ENCODE measurements at places on chromosomes 7 and 10.

DNA sequence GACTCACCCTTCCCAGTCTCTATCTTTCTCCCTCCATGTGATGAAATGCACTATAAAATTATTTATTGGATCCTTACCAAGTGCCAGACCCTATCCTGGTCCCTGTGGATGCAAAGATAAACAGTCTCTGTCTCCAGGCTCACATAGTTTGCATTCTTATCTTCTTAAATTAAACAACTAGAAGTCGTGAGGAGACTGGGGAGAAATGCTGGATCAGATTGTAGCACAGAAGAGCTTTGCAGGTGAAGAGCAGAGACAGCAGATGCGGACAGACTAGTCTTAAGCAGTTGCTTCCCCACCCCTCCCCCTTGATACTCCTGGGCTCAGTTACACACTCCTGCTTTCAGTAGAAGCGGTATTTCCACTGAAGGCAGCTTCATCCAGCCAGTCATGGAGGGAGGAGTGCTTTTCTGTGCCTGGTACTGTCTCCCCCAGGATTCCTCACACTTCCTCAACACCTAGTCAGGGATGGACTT is 20.8 kb upstream of the CDK1 start:
- DNase-seq, result no peak

DNA sequence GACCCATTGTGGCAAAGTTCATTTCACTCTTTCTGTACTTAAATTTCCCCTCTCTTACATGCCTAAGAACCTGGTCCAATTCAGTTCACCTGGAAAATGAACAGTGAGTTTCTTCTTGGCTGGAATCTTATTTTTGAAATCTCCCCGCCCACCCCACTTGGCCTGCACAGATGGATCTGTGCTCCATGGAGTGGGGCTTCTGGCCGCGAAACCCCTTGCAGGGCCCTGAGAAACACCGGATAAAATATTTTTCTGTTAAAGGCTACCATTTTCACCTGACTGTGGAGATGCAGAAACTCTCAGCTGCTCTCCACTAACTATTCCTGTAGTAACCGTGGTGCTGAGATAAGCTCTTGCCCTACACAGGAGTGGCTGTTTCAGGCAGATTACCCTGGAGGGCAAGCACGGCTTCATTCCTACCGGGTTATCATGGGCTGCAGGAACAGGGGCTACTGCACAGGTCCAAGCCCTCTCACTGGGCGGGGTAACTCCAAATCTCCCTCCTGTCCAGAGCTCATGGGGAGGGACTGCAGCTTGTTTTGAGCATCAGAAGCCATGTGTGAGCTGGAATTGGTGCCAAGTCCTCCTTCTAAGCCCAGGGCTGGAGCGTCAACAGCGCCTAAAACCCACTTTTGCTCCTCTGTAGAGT is 118.9 kb downstream of the PRPF18 start:
- no peak for DNase-seq

- DNase-seq, result no peak
These were observed 10.0 kb downstream of the KLF6 start for GRCh38 chr10:3774814-3775695.

GRCh38 chr10:133274751-133275683 is 1.7 kb downstream of the ADAM8 start:
- peak; percentile 57 for DNase-seq

- DNase-seq, result no peak
These were observed 92.5 kb upstream of the ASAH2 start for GRCh38 chr10:50343702-50344331.

GRCh38 chr7:4100691-4101090 is 581.4 kb upstream of the FOXK1 start:
- no peak for DNase-seq

DNA sequence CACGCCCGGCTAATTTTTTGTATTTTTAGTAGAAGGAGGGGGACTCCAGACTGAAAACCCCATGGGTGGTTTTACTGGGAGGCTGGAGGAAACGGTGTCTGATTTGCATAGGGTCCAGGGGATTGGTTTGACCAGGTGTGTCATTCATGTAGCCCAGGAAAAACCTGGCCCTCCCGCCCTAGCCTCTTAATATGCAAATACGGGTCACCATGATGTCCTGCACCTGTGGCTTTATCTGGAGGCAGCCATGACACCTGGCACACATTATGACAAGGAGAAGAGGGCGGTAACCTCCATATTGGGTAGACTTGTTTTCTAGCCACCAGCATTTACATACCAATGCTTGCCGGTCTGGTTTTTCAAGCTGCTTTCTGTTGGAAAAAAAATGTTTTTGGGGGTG is 68.0 kb downstream of the TRIL start:
- no peak for DNase-seq

GRCh38 chr10:20146004-20146403 is 329.8 kb downstream of the PLXDC2 start:
- no peak for DNase-seq

- DNase-seq, result no peak
These were observed 20.1 kb downstream of the MGAM2 start for GRCh38 chr7:142131439-142132185.

DNA sequence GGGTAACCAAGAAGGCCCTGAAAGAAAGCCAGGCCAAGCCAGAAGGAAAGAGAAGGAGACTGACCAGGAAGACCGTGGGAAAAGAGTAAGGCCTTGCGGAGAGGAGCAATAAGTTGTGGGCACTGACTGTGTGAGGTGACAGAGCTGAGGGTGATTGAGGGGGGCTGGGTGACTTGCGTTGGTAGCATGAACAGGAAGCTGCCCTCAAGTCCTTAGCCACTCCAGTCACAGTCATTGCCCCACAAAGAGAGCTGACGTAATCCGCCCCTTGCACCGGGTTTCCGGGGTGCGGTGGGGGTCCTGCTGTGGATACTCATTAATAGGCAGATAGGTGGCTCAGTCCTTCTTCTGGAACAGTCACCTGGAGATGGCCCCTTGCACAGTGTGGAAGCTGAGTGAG is 16.1 kb upstream of the DMBT1 start:
- DNase-seq, result no peak

- DNase-seq, result no peak
These were observed 10.9 kb upstream of the LGI1 start for GRCh38 chr10:93746844-93747284.

DNA sequence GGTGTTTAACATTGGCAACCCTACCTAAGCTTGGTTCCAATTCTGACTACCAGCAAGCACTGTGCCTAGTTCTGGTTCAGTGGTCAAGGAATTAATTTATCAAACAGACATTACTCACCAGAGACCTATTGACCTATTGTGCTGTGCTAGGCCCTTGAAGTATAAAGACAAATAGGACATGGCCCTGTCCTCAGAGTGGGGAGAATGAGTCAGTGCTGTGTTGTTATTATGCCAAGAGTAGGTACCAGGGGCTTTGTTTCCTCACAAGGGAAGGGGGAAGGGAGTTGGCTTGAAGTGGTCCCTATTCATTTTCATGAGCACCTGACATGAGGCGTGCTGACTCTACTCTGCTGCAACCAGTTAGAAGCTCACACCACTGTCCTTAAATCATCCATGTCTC is 62.6 kb upstream of the PLPP4 start:
- no peak for DNase-seq

GRCh38 chr7:130263130-130263529 is 3.5 kb upstream of the CPA2 start:
- no peak for DNase-seq

- no peak for DNase-seq
These were observed 34.4 kb upstream of the SLC29A4 start for GRCh38 chr7:5248201-5248885.

GRCh38 chr10:60967260-60967659 is 23.3 kb upstream of the RHOBTB1 start:
- no peak for DNase-seq

DNA sequence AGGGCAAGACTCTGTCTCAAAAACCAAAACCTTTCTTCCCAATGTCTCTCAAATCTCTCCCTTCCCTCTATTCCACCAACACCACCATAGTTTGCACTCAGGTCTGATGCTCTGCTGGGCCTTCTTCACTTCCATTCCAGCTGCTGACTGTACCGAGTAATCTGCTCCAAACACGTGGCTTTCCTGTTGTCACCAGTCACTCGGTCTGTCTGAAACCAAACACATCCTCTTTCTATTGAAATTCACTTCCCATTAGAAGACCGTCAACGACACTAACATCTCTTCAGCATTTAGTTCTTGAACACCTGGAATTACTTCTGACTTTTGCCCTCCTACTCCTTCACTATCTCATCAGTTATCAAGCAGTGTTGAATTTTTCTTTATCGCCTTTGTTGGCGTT is 4.7 kb upstream of the NRF1 start:
- no peak for DNase-seq

DNA sequence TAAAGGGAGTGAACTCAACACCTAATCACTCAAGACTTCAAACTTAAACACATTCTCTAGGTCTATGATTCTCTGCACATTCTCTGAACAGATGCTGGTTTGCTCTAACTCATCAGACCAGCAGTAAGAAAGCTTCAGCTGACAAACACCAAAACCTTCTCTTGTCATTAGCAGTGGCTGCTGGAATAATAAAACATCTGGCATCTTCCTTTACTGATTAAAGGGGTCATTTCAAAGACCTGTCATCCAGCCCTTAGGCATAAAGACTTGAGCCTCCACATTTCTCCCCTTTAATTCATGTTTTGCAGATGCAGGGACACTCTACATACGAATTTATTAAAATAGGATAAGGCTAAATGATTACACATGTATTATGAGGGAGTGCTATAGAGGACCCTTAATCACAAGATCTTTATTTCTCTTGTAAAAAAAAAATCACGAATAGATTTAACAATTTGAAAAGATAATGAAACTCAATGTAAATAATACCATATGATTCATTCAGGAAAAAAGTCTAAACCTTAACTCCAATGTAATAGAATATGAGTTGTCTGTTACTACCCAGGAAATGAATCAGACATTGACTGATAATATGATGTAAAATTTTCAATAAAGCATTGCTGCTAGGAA is 152.4 kb upstream of the GNAI1 start:
- no peak for DNase-seq

- DNase-seq, result no peak
These were observed 639 bp downstream of the DYDC2 start for GRCh38 chr10:80356989-80357850.

DNA sequence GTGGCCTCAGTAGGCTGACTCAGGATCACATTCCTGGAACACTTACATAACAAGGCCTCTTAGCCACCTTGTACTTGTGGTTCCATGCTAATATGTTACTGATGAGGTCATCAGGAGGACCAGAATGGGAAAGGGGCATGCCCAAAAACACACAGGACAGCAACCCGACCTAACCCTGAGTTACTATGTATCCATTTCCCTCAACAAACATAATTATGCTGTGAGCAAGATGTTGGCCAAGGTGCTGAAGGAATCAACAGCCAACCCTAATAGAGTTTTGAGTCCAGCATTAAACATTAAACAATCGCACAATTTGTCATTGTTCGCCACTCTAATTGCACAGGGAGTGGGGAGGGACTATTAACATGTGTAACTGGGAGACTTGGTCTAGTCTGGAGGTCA is 129.4 kb downstream of the PLPP4 start:
- DNase-seq, result no peak

- no peak for DNase-seq
These were observed 651.1 kb downstream of the SORCS1 start for GRCh38 chr10:106513352-106513771.

GRCh38 chr7:95454438-95455045 is 19.7 kb upstream of the PON2 start:
- DNase-seq, result no peak

- DNase-seq, result no peak
These were observed 35.9 kb upstream of the PTPN12 start for GRCh38 chr7:77501192-77501515.

- no peak for DNase-seq
These were observed 75.8 kb downstream of the JAZF1 start for GRCh38 chr7:28104811-28105210.

GRCh38 chr7:4073052-4073451 is 609.0 kb upstream of the FOXK1 start:
- no peak for DNase-seq

- DNase-seq, result no peak
These were observed 162.9 kb upstream of the AOAH start for GRCh38 chr7:36887233-36887632.

DNA sequence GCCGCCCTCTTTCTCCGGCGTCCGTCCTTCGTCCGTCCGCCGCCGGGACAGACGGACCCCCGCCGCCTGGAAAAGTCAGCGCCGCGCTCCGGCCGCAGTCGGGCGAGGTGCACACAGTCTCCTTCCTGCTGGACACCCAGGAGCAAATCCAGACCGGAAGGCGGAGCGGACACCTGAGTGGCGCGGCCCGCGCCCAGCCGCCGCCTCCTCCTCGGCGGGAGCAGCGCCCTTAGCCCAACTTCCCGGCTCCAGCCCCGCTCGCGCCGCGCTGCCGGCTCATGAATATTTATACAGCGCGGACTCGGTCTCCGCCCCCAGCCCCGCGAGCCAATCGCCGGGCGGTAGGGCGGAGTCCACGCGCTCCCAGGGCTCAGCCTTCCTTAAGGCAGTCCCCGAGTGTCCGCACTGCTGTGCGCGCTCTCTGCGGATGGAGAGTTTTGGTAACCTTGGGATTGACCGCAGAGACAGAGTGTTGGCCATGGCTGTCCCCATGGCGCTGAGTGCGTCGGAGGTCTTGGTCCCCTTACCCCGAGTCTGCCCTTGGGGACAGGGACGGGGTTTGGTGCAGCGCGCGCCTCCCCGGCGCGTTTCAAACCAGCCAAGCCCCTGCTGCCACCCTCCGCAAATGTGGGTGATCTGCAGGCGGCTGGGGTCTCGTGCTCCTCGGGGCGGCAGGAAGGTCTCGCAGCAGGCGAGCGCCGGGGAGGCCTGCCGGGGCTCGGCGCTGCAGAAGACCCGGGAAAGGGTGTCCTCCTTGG is at the start of gene FZD8:
Gene FZD8 (minus strand): TSS at position 262 of the 758 bp plus-strand sequence. CDS start 867 bp downstream, outside the sequence.
- DNase-seq, result peak; percentile 26

DNA sequence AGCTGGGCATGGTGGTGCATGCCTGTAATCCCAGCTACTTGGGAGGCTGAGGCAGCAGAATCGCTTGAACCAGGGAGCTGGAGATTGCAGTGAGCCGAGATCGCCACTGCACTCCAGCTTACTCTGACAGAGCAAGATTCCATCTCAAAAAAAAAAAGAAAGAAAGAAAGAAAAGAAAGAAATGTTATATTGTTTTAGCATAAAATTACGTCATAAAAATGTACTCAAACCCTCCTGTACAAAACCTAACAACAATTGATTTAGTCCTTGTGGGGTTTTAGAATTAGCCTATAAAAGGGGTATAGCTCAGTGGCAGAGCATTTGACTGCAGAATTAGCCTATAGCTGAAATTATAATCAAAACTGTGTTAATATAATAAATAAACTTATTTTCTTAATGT is 27.9 kb downstream of the PIK3AP1 start:
- DNase-seq, result no peak

GRCh38 chr10:24873281-24873683 is 79.1 kb downstream of the PRTFDC1 start:
- no peak for DNase-seq

Data from stimulated activated CD4-positive, alpha-beta T cell treated with anti-CD3 and anti-CD28 coated beads, Interleukin-1b, Interleukin-23, amount 100 ng/mL, for 1 hour (primary cell).